ENCODE measurements at places on chromosomes 3 and 15.
A peak's percentile ranks its signal among the peaks of the same experiment; 100 is the strongest.

GRCh38 chr3:189726277-189726676 lies 95.1 kb downstream of the TP63 start:
- DNase-seq = no peak

GRCh38 chr15:71509139-71509538 lies 301.2 kb upstream of the NR2E3 start:
- no peak for DNase-seq

DNA sequence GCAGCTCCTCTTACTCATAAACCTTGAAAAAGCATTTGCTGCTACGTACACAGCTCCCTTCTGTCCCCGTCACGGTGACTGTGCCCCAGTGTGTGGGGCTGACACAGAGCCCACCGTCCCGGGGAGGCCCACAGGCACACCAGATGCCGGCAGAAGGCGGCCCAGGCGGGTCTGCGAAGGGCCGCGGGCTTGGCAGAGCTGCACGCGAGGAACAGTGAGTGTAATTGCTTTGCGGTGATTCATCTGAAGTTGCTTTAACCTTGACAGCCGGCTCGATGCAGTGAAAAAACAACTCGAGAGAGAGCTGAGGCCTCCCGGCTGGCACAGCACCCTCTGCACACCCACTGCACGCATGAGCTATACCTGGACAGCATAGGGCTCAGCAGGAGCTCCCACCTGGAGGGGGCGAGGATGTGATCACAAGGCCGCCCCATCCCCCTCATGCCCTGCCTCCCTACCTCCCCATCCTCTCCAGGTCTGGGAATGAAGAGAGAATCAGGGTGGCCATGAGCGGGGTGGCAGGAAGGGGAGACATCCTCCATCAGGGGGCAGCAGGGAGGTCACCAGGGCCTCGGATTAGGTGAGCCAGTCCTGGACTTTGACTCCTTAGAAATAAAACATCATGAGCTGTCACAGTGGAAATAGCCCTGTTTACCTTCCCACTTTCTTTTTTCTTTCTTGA lies 172.7 kb downstream of the MEGF11 start:
- DNase-seq = no peak

- peak; percentile 7 for DNase-seq
These were observed 175.3 kb downstream of the UACA start for GRCh38 chr15:70587896-70588567.

DNA sequence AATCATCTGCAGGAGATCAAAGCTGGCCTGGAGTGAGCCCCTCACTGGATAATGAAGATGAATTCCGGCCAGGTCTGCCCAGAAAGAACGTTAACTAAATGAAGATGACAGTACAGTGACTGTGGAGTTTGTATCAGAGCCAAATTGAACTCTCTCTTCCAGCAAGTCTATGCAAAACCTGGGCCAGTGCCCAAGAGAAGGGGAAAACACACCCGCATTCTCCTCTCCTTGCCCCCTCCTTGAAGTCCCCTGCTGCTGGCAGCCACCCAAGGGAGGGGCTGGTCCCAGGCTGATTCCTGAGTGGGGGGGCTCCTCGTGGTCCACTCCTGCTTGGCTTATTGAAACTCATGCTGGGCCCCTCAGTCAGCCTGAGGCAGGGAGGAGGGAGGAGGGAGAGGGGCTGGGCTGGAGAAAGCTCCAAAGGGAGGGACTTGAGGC lies 155.7 kb downstream of the RAB11A start:
- no peak for DNase-seq

- no peak for DNase-seq
These were observed 18.2 kb downstream of the VGLL4 start for GRCh38 chr3:11625376-11626083.

- DNase-seq = no peak
These were observed 18.2 kb downstream of the CSNK1G1 start for GRCh38 chr15:64337761-64338160.

- DNase-seq = no peak
These were observed 617.5 kb downstream of the ZPLD1 start for GRCh38 chr3:103052236-103052830.

- DNase-seq = no peak
These were observed 74.3 kb upstream of the ARPP21 start for GRCh38 chr3:35565048-35565447.

GRCh38 chr3:178505832-178506231 lies 30.4 kb upstream of the KCNMB2 start:
- no peak for DNase-seq

DNA sequence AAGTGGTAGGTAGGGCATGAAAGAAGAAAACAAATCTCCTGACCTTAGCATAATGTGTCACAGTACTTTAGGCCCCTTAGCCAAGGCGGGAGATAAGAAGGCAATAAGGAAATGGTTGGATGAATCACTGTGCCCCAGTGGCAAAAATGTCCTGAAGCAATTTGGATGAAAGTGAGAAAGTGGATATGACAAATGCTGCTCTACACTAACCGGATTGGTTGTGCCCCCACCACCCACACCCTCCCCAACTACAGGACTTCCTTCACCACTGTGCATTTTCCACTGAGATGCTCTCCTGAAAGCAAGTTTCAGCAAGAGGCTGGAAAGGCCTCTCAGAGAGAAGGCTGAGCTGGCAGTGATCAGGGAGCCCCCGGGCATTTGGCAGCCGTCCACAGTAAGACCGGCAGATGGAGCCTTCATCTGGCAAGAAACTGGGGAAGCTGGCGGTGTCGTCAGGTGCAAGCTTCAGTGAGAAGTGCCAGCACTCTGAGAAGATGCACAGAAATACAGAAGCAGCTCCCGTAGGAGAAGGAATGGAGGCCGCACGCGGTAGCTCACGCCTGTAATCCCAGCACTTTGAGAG lies 63.8 kb downstream of the ATP1B3 start:
- no peak for DNase-seq
